Heart left ventricle (tissue), 16 donors: ENCODE measurements at places on chromosomes 4 and X.
A peak's percentile ranks its signal among the peaks of the same experiment; 100 is the strongest.

- no peak for DNase-seq
Measured at GRCh38 chr4:133377286-133377685, 228.2 kb downstream of the PCDH10 start.

GRCh38 chr4:14375816-14376215, 626.5 kb upstream of the CPEB2 start:
- DNase-seq = no peak

DNA sequence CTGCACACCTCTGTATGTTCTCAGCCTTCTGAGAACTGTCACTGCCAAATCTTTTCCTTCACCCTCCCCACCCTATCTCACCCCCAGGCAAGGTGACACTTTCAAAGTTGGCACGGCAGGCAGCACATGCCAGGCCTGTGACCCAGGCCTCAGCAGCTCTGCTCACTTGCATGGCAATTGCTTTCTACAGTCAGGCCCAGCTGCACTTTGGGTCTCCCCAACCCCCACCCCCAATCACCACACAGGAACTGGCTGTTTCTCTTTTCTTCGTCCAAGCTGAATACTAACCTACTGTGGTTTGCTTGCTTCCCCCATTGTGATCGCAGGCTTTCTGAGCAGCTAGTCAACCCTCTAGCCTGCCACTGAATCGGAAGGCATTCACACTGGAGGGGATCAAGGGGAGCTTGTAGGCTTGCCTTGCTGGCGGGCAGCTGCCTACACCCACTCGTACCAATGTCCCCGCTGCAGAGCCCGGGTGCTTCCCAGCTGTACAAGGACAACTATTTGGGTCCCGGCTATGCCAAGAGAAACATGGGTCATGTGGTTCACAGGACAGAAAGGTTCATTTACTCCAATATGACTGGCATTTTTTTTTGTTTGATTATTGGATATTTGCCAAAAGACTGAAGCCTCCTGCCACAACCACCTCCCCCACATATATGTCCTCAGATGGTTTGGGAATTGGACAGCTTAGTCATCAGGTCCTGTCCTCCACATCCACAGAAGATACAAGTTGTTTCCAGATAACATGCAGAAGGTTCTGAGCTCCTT, 28.1 kb downstream of the SLC25A43 start:
- peak; percentile 53 for DNase-seq

DNA sequence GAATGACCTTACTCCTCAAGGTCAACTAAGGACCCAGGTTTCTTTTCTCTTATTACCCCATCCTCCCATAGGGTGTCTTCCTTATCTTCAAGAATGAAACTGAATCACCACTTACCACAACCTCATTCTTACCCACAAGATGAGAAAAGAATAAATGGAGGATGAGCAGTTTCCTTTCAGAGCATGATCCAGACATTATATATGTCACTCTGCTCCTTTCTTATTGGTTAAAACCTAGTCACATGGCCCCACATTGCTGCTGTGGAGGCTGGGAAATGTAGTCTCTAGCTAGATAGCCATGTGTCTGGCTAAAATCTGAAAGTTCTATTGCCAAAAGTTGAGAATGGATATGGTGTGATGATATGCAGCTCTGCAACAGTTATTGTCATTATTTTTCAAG, 62.4 kb upstream of the RAI2 start:
- DNase-seq = no peak

GRCh38 chr4:40321574-40322275, 13.4 kb upstream of the CHRNA9 start:
- no peak for DNase-seq

- peak; percentile 63 for DNase-seq
Measured at GRCh38 chr4:89056953-89057398, at the start of gene FAM13A. Gene FAM13A, minus strand, starts transcription at chr4:89057185. Its CDS starts 221 bp downstream, at chr4:89056964.

- peak; percentile 49 for DNase-seq
Measured at GRCh38 chr4:26086621-26087441, 172.8 kb downstream of the SMIM20 start.

GRCh38 chr4:81084029-81084428, 53.5 kb downstream of the BMP3 start:
- DNase-seq = no peak

DNA sequence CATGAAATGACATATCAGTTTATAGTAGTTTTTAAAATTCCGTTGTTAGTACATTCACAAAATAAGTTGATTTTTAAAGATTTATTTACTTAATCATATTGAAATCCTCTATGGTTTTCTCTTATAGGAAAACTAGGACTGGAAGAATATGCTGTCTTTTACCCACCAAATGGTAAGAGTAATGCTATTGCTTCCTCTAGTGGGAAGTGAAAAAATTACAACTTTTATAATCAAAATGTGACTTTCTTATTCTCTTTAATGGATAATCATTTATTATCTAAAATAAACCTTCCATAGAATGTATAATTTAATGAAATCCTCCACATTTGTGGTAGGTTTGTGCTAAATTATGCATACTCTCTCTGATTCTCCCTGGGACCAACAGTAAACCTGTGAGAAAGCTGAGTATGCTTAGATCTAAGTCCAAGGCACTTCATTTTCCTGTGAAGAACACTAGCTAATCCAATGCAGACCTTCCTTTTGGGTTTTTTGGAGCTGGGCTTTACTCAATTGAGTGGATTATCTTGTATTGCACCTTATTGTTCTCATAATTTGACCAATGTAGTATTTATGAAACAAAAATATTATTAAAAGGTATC, 136.2 kb downstream of the TBC1D19 start:
- DNase-seq = no peak
